Hematopoietic multipotent progenitor cell treated with erythropoietin and hydrocortisone succinate and interleukin-3 and kit ligand, for 15 days (in vitro differentiated cells): ENCODE measurements at places on chromosomes 3 and 15.

GRCh38 chr3:29226706-29227105, 54.2 kb upstream of the RBMS3 start:
- DNase-seq = no peak

- DNase-seq = no peak
Measured at GRCh38 chr15:77464129-77464865, 43.6 kb downstream of the HMG20A start.

- no peak for DNase-seq
Measured at GRCh38 chr3:89923921-89924610, 816.6 kb downstream of the EPHA3 start.

DNA sequence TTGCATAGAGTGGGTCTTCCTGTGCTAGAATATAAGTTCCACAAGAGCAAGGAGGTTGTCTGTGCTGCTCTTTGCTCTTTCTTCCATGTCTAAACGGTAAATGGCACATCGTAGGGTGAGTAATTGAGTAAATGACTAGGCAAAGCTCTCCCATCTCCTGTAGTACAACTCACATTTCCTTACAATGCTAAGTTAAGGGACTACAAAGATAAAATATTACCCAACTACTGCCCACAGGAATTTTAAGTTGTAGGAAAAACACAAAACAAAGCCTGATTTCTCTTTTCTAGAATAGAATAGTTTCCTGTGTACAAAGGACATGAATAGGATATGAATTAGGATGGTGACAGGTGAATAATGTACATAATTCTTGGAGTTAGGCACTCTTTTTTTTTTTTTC, 19.9 kb upstream of the LRIG1 start:
- no peak for DNase-seq

DNA sequence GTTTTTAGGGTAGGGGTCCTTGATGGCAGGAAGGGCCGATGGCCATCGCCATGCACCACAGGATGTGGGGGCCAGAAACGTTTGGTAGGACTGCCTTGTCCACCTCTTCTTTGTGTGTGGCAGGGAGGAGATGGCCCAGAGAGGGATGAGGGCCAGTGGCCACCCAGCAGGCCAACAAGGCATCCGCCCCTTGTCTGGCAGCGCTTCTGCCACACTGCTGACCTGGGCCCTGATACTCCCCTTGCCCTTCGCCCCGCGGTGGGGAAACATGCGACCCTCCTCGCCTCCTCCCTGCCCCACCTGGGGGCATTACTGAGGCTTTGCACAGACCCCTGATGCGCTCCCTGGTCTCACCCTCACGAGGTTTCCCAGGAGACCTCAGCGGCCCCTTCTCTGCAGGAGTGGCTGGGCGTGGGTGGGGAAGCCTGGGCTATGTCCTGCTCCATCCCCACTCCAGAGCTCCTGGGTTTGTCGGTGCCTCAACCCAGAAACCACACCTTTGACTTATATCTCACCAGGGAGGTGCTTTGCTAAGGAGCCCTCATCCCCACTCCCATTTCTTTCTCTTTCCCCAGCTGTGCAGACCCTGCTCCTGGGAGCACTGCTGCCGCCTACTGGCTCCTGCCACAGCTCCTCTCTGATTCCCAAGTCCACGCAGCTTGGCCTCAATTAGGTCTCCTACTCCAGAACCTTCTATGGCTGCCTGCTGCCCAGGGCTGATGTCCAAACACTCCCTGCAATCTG, 38.7 kb downstream of the FEM1B start:
- no peak for DNase-seq

GRCh38 chr3:74643636-74644035, 29.2 kb upstream of the CNTN3 start:
- no peak for DNase-seq

DNA sequence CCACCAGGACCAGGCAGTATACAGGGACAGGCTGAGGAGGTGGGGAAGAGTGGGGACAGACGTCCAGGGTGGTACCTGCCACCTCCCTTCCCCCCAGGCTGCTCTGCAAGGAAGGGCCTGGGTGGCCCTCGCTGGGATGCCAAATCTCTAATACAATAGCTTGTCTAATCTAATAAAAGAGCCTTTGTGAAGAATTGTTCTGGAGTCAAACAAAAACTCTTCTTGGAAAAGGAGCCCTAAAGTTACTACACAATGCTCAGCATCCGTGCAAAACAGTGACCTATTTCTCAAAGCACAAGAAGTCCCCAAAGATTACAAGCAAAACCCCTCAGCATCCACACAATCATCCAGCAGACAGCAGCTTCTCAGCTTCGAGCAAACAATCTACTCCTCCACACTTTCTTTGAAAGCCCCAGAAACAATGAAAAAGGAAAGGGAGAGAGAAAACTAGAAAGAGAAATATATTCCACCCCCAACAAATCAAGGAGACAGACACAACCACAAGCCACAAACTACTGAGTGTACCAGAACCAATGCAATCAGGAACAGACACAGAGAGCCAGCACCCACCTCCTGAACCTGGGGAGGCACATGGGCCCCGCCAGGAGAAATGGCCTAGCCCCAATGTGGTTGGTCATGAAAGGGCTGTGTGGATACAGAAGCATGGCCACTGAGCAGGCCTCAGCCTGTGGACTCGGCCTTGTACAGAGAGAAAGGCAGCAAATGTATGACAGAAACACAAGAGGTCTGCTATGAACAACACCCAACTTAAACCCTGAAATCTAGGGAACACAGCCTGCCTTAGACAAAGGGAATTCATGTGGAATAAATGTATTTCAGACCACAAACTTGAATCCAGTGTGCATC, 177.1 kb upstream of the CHRNA7 start:
- no peak for DNase-seq

DNA sequence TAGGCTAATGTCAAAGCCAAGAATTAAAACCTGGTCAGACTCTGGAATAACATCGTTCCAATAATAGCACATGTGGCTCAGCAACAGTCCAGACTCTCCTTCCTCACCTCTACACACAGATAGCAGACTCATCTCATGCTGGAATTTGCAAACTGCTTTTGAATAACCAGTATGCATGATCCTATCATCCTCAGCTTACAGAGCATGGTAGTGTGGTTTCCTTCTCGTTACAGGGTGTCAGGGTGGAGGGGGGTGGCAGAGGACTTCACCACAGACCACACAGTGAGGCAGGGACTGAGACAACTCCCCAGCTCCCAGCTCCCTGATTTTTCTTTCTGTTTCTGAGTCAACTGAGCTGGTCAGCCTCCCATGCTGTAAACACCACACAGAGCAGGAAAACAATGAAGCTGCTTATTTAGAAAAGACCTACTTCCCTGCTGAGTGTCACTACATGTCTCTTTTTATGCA, 101.6 kb downstream of the RPL22L1 start:
- DNase-seq = no peak

DNA sequence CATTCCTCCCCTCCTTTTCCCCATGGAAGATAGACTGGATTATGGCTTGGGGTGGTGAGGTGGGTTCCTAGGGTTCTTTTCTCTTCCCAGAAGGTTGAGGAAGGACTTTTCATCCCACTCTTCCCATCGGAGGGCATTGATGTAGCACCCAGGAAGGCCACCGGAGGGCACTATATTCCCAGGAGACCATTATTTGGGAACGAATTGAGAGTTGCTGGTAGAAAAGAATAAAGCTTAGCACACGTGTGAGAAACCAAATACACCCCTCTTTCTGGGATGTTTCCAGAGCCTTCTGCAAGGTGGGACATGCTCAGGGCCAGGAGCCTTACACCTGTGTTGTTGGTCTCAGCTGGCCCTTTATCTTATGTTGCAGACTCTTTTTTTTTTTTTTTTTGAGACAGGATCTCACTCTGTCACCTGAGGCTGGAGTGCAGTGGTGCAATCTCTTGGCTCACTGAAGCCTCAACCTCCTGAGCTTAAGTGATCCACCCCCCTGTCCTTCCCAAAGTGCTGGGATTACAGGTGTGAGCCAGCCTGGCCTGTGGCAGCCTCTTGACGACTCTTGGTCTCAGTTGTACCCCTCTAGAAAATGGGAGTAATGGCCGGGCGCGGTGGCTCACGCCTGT, 6.3 kb upstream of the CDC25A start:
- DNase-seq = peak; percentile 49

DNA sequence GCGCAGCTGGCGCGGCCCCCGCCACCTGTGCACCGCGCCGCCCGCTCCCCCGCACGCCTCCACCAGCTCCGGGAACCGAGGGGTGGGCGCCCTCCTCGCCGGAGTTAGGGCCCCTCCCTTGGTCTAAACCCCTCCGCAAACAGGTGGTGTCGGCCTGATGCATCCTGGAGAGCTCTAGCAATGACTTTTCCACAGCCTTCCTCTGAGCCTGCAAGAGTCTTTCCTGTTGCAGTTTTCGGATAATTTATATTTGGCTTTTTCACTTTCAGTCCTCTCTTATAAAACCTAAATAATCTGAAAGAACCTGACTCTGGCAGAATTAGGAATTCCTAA, 334 bp upstream of the IGSF11 start:
- DNase-seq = no peak

DNA sequence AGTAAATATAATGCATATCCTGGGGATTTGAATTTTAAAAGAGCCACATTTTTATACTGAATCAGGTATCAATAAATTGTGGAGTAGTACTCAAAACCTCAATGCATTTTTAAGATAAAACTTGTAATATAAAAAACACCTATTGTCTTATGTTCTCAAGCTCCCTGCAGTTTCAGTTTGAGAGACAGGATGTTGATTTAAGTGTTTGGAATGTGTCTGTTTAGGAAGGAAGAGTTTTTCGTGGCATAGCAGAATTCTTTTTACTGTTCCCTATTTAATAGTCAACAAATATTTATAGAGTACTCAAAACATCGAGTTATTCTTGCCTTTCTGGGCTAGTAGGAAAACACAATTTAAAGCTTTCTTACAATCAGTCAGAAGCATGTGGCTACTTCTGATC, 146.1 kb upstream of the BCHE start:
- no peak for DNase-seq

DNA sequence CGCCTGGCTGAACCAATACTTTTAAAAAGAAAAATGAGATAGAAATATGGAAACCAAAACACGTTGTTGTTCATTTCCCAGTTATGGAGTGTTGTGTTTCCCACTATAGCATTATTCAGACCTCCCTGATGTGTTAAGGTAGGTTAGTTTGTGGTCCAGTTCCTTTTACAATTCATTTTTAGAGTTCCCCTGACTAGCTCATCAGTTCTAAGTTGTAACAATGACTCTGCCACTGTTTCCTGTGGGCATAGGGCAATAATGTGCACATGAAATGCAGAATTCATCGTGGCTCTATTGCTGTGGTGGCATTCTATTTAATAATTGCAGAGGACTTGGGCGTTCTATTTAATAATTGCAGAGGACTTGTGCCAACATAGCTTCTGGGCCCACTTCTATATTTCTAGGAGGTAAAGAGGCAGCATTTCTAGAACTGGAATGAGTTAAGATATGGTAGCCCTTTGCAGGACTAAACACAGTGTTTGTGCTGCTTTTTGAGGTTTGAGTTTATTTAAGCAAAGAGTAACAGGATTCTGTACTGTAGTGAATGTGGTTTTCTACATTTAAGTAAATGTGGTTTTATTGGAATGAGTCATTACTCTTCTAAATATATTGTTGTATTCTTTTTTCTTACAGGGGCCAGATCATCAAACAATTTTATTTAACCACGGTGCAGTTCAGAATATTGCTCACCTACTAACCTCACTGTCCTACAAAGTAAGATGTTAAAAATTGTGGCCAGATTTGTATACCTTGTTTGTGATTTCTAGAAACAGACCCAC, 47.5 kb downstream of the ARMC8 start:
- no peak for DNase-seq

DNA sequence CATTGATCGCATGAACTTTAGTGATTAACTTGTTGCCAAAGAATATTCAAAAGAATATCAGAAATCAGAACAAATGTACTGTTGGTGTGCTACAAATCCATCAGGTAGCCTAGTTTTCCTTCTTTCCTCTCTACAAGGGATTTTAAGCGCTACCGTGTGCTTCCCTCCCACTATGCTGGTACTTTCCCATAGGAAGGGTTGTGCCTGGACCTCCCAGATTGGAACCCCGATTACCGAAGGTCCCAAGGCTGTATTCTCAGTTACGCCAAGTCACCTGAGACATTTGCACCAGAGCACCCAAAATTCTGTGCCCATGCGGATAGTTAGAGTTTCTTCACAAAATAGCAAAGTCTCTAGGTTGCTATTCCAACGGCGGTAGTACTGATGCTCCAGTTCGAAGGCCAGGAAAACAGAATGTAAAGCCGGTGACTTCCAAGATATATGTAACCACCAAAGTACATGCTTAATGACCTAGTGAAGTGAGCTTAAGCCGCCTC, 23.4 kb upstream of the GATM start:
- DNase-seq = peak; percentile 30

DNA sequence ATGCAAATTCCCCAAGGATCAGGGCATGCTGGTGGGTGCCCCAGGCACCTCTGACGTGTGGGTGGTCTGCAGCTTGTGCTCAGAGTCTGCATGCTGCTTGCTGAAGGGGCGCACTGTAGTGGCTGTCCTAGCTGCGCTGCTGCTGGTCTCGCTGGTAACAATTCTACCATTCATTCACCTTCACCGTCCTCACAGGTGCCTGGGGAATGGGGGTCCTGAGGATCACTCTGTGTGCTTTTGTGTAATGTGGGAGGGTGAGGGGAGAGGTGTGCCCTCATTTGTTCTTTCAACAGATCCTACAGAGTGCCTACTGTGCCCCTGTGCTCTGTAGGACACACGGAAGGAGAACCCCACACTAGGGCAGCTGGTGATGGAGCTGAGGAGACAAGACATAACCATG, 2.1 kb upstream of the ITGA11 start:
- no peak for DNase-seq

- DNase-seq = no peak
Measured at GRCh38 chr3:184716622-184717398, 4.9 kb upstream of the MAGEF1 start.
